ENCODE measurements at places on chromosomes 4 and X. TPM values are rescaled to one million over a fixed set of nuclear protein-coding genes. Genes with fewer than 3 reads are reported as not detected.

DNA sequence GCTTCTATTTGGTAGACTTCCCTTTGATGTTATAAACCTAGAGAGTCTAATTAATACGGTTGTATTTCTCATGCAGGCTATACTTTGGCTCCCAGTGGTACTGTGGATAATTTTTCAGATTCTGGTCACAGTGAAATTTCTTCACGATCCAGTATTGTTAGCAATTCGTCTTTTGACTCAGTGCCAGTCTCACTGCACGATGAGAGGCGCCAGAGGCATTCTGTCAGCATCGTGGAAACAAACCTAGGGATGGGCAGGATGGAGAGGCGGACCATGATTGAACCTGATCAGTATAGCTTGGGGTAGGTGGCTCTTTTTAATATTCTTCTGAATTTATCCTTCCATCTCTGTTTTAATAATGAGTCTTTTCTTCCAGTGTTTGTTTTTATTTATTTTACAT is 249.7 kb downstream of the RAPGEF2 start:
- ATAC-seq, result no peak

NPY5R gene
- total RNA-seq, result not detected

ETNPPL gene
- not detected for total RNA-seq

DNA sequence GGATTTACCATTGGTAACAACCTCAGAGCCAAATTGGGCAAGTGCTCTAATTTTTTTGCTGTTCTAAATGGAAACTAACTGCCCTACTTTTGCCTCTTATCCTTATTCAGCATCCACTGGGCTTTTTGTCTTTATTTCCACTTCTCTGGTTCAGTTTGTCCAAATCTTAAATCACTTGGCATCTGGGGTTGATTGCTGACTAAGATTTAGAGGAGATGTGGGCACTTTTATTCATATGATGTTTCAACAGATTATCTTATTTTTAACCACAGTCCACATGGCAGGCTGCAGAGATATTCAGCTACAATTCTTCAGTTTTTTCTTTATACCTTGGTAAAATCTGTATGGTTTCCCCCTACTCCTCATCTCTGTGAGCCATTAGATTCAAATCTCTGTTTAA is 1161.4 kb upstream of the PCDH7 start:
- ATAC-seq, result no peak

DNA sequence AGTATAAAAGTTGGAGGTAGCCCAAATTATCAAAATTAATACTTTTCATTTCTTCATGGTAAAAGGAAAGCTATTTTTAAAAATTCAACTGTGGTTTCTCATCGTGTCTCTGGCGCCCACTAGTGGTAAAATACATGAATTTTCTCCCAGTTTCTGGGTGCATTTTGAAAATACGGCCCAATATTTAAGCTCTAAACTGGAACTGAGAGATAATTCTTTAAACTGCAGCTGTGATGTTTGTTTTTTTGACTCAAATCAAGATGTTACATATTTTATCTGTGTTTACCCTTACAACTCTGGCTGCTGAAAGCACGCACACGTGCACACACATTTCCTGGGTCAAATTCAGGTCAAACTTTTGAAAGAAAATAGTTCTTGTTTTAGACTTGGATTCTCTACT is 123.9 kb upstream of the ACSL4 start:
- ATAC-seq, result no peak
